Stimulated activated naive CD8-positive, alpha-beta T cell treated with anti-CD3 and anti-CD28 coated beads, Interleukin-15, amount 100 ng/mL, for 72 hours (primary cell): ENCODE measurements at places on chromosomes 13 and 19.

- DNase-seq: no peak
Observed at GRCh38 chr19:40650749-40651305, 39.6 kb downstream of the NUMBL start.

- no peak for DNase-seq
Observed at GRCh38 chr19:10152100-10152499, 32.4 kb upstream of the EIF3G start.

DNA sequence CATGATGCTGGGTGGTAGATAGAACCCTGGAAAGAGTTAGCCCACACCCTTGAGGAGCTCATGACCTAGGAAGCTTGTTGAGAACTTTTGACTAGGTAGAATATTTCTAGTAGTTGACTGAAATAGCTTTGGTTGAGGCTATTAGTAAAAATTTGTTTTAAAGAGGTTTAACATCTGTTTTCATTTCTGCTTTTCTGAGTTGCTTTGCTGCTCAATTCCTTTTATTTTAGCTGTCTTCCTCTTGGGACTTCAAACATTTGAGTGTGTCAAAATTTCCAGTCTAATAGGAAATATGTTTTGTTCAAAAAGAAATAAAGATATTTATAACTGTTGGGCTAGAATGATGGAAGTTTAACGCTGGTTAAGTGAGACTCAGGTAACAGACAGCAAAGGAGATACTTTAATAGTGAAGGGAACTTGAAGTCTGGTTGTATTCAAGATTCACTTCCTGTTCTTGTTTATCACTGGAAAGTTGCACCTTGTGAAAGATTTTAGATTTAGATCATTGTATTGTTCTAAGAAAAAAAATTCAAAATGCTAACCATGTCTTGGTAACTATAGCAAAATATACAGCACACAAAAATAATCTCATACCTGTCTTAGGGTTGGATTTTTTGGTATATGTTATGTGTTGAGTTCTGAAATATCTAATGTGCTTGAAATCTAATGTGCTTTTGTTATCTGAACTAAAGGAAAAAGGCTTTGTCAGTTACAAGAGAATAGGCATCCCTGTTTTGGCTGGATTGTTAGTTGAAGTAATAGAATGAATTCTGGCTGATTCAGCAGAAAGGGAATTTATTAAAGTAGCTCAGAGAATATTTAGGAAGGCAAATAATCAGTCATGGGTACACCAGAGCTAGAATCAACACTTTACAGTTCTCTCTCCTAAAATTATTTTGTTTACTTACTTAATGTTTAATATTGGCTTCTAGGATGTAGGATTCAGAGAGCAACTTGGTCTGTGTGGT lies 24.4 kb upstream of the GPR18 start:
- no peak for DNase-seq

DNA sequence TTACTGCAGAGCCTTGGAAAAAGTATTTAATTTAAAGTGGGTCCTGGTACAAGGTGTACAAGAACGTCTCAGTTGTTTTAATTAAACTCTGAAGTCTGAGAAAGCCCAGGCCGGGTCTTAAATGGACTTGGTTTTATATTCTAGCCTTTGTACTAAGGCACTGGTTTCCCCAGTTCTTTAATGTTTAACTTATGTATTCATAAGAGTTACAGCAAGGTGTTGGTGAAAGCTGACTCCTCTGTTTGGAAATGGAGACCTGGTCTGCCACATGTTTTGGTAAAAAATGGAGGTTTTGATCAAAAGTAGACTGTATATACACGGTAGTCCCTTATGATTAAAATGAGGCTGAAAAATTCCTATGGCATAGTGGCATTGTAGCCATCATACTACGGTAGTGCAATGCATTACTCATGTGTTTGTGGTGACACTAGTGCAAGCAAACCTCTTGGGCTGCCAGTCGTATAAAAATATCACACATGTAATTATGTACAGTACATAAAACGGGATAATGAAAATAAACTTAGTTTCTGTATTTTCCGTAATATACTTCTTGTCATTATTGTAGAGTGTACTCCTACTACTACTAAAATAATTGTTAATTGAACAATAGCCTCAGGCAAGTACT lies 883.4 kb upstream of the SPRY2 start:
- no peak for DNase-seq

DNA sequence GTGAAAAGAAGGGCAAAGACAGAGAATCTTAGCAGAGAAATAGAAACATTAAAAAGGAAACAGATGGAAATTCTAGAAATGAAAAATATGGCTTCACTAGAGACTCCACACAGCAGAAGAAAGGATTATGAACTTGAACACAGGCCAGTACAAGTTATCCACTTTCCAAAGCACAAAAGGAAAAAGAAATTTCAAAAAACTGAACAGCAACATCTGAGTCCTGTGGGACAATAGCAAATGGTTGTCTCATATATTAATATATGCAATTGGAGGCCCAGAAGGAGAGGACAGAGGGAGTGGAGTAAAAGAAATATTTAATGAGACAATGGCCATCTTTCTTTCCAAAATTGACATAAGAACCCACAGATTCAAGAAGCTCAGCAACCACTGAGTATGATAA lies 141.7 kb upstream of the GJB6 start:
- no peak for DNase-seq

DNA sequence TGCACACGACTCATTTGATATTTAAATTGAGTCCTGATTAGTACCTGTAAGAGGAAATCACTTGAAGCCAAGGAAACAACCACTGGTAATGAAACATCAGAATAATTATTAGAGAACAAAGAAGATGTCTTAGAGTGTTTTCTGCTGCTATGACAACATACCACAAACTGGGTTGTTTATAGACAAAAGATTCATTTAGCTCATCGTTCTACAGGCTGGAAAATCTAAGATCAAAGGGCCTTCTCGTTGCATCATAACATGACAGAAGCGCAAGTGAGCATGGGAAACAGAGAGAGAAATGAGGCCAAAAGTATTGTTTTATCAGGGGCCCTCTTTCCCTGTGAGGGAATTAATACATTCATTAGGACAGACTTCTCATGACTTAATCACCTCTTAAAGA lies 1024.0 kb upstream of the PCDH9 start:
- no peak for DNase-seq

DNA sequence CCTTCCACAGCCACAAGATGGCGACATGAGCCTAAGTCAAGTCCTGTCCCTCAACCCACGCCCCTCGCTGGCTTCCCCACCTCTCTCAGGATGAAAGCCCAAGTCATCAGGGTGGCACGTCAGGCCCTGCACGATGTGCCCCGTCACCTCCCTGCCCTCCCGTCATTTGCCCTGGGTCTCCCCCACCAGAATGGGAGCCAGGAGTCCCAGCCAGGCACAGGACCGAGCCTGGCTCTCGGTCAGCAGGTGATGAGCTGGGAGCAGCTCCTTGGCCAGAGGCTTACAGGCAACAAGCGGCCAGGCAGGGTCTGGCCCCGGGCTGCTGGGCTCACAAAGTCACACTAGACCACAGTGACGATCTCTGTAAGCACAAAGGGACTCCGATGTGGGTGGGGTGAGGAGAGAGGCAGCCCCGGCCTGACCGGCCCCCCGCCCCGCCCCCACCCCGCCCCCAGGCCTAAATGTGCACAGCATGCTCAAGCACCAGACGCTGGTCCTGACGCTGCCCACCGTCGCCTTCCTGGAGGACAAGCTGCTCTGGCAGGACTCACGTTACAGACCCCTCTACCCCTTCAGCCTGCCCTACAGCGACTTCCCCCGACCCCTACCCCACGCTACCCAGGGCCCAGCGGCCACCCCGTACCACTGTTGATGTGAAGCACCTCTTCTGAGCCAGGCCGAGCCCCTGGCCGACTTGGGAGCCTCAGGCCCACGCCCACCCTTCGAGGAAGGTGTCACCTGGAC lies 7.3 kb downstream of the MRPL4 start:
- DNase-seq: peak; percentile 89

DNA sequence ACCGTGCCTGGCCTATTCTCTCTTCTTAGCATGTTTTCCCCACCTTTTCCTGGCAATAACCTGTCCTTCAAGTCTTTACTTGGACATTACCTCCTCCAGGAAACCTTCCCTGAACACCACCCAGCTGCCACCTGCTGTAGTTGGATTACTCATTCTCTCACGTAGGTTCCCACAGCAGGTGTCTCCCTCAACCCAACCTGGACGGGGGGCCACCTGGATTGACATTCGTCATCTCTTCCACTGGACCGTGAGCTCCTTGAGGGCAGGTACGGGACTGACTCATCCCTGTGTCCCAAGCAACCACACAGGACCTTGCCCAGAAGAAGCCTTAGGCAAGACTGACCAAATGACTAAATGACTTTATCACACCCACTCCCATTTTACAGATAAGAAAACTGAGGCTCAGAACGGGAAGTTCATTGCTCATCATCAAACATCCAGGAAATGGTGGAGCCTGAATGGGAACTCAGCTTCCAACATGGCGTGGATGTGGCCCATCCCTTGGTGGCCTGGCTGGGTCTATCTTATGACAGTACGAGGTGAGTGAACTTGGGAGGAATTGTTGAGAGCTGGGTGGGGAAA lies 3.5 kb upstream of the KLK6 start:
- DNase-seq: no peak

DNA sequence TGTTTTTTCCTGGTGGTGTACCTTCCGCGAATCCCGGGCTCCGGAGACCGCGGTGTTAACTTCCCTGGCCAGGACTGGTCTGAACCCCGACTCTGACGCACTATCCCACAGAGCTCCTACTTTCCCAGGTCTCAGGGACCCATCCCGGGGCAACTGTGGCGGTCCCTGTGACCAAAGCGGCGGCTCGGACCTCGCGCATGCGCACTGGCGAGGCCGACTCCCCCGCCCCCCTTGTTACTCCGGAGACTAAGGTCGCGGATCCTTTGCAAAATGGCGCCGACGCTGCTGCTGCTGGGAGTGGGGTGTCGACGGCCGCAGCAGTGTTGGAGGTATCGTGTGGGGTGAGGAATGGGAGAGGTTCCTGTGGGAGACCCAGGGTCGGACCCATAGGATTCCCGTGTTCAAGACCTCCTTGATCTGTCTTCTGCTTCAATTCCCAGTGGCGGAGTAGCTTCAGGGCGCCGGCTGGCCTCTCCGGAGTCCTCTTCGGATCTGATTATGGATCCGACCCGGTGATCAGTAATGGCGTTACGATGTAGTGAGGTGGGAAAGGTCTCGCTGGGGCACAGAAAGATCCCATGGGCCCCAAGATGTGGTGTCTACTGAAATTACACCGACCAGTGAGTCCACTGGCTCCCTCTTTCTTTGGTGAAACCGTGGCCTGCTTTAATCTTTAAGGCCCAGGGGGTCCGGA lies 66.6 kb upstream of the ZNF527 start:
- no peak for DNase-seq

GRCh38 chr19:1361601-1362386 lies 21.9 kb upstream of the NDUFS7 start:
- DNase-seq: no peak

DNA sequence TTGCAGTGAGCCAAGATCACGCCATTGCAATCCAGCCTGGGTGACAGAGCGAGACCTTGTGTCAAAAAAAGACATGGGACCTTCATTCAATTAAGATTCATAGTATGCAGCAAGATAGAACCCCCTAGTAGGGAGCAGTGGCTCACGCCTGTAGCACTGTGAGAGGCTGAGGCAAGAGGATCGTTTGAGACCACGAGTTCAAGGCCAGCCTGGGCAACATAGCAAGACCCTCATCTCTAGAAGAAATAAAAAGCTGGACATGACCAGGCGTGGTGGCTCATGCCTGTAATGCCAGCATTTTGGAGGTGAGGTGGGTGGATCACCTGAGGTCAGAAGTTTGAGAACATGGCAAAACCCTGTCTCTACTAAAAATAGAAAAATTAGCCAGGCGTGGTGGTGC lies 7.1 kb upstream of the LGALS7 start:
- no peak for DNase-seq

DNA sequence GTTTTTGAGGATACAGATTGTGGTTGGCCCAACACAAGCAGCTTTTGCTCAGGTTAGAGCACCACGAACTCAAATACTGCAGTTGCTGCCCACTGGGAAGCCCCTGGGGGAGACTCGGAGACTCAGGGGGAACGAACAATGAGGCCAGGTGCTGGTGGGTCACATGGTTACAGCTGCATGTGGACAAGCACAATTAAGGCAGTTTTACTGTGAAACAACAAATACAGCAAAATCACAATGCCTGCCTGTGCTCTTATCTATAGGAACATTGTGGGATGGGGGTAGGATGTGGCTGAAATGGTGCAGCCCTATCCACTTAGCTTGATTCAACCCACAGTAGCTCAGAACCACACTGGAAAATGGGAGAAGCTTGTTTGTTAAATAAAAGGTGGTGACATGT lies 119.7 kb upstream of the SPATA13 start:
- no peak for DNase-seq

GRCh38 chr19:913080-913748 lies at the start of gene R3HDM4:
TSS of gene R3HDM4 (minus strand) at chr19:913219. CDS start at chr19:913157, 62 bp downstream.
- DNase-seq: peak; percentile 76

- DNase-seq: no peak
Observed at GRCh38 chr13:110024645-110024980, 238.2 kb upstream of the IRS2 start.

- DNase-seq: no peak
Observed at GRCh38 chr13:103157016-103157415, 90.8 kb upstream of the SLC10A2 start.

DNA sequence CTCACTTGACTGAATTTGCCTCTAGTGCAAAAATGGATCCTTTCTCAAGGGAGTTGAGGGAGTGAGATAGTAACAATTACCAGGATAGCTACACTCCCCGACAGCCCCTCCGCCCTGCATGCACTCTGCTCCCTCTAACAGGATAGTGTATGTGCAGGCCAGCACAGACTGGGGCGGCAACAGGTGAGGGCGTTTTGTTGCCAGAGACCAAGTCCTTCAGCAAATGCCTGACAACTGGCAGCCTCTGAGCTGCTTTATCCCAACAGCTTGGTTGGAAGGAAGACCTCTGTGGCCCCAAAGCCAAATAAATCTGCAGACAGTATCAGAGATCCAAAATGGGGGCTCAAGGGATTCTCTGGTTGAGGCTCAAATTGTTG lies 86.6 kb downstream of the SLC7A1 start:
- no peak for DNase-seq

DNA sequence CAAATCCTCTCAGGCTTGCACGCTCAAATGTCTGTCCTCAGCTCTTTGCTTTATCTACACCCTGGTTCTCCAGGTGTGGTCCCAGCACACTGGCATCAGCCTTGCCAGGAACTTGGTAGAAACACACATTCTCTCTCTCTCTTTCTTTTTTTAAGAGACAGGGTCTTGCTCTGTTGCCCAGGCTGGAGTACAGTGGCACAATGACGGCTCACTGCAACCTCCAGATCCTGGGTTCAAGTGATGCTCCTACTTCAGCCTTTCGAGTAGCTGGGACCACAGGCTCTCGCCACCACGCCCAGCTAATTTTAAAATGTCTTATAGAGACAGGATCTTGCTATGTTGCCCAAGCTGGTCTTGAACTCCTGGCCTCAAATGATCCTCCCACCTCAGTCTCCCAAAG lies 20.8 kb downstream of the ADGRL1 start:
- DNase-seq: no peak

- no peak for DNase-seq
Observed at GRCh38 chr13:104314926-104315535, 1248.8 kb upstream of the SLC10A2 start.
